ENCODE measurements at places on chromosomes 2 and 18.

DNA sequence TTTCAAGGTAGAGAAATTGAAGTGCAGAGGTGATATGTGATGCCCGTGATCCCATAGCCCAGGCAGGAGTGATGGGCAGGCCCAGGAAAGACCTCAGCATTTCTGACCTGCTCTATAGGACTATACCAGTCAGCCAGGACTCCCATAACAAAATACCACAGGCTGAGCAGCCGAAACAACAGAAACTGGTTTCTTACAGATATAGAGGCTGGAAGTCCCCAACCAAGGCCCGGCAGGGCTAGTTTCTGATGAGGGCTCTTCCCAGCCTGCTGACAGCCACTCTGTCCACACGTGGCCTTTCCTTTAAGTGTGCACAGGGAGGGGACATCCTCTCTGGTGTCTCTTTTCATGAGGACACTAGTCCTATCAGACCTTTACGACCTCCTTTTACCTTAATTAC, 104.2 kb upstream of the AGAP1 start:
- DNase-seq, result no peak

GRCh38 chr2:25275575-25275965, 66.2 kb downstream of the DNMT3A start:
- no peak for DNase-seq

DNA sequence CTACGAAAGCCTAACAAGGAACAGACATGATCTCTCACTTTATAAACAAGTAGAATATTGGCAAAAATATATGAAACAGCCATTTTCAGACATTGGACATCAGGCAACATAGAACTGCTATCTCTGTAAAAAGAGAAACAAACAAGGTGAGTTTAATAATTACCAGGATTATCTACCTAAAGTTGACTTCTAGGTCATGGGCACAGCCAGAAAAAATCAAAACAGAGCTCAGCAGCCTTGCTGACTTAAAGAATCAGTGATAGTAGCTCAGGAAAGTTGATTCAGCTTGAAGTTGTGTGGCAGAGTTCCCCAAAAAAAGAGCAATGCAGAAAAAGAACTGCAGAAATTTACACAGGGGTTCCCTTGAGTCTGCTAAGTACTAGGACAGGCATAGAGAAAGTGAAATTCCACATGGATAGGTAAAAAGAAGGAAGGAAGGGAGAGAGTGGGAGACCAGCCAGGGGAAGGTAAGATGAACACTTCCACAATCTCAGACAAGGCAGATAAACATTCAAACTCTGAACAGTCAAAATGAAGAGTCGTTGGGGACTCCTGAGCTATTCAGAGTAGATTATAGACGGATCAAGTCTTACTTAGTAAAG, 102.0 kb downstream of the EXOC6B start:
- DNase-seq, result no peak

GRCh38 chr18:10157706-10158105, 243.9 kb downstream of the VAPA start:
- no peak for DNase-seq

DNA sequence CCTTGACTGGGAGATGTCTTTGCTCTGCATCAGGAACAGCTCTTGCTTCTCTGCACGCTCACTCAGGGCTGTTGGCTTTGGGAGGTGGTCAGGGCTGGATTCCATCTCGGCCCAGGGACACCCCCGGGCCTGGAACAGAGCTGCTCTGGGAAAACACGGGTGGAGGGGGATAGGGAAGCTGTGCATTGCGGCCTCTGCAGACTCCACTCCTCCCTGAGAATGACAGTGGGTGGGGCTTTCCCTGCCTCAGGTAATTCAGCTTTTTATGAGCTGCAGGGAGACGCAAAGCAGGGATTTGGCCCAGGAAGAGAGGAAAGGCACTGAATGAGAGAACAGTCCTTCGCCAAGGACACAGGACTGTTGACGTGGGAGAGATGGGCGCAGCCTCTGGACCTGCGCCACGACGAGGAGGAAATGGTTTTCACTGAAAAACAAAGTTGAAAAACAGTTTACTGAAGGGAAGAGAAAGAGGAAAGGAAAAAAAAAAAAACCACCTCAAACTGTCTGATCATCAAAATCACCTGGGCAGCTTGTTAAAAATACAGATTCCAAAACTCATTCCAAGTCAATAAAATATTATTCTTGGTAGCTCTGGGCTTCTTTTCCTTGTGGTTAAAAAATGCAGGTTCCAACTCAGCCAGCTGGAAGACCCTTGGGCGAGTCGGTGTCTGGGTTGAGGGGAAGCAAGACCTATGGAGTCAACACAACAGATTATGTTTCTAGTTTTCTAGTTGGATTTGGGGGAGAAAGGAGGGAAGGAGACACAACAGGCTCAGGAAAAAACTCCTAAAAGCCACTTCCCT, 194.0 kb downstream of the ZFP36L2 start:
- DNase-seq, result no peak

GRCh38 chr2:71850306-71850801, 297.3 kb downstream of the CYP26B1 start:
- no peak for DNase-seq

DNA sequence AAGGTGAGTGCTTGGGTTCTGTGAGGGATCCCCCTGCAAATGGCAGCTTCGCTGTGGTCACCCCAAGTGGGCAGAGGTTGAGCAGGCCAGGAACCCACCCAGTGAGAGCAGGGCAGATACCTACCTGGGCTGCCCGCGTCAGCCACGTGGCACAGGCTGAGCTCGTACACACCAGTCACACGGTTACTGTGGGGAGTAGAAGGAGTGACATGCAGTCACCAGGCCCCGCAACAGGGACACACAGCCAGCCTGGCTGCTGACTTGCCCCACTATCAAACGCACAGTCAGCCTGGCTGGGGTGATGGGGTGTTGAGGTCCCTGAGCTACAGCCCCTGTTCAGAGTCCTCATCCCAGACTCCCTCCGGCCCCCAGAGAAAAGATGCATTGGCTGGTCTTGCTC, 32.2 kb downstream of the AQP12A start:
- DNase-seq, result no peak

- no peak for DNase-seq
These were observed 95.0 kb upstream of the RIOK3 start for GRCh38 chr18:23357996-23358594.

DNA sequence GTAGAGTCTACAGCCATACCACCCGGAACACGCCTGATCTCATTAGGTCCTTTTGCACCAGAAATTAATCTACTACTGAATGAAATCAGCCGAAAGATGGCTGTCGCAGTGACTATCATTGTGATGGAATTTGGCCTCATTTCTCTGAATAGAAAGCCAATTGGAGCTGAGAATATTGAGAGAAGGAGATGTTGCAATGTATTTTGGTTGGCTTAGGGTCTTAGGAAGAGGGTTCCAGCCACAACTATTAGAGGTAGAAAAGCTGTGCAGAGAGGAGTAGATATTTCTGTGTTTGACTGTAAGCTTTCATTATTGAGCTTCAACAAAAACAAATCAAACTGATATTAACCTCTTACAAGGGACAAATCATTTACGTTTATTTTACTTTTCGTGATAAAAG, 98.1 kb downstream of the THSD7B start:
- DNase-seq, result no peak

DNA sequence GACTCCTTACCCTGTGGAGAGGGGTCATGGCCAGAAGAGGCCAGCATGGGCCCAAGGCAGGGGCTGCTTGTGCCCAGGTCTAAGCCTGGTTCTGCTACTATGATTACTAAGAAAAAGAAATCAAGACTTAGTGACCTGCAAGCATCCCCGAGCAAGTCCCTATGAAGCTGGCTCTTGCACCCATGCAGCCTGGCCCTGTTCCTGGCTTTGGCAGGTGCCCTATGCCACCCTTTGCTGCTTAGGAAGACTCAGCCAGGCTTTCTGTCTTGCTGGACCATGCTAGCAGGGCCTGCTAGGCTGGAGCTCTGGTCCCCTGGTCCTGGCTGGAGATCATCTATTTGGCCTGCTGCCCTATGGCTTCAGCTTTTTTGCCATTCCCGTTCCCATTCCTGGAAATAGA, 309.4 kb upstream of the EPAS1 start:
- no peak for DNase-seq

DNA sequence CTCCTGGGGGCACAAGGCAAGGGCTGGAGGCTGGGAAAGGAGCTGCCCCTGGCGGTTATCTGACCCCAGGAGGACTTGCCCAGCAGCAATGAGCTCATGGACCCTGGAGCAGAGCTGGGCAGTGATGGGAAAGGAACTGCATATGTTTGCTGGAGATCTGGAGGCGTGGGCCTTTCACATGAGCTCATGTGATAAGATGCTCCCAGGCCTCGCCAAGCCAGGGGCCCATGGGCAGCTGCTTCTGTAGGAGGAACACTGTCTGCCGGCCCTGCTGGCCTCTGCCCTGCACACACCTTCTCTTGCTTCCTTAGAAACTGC, 9.0 kb upstream of the NPPC start:
- DNase-seq, result no peak

GRCh38 chr2:112923237-112923966, 12.4 kb downstream of the IL37 start:
- DNase-seq, result no peak

- DNase-seq, result no peak
These were observed 40.4 kb downstream of the VWA3B start for GRCh38 chr2:98127229-98127989.

DNA sequence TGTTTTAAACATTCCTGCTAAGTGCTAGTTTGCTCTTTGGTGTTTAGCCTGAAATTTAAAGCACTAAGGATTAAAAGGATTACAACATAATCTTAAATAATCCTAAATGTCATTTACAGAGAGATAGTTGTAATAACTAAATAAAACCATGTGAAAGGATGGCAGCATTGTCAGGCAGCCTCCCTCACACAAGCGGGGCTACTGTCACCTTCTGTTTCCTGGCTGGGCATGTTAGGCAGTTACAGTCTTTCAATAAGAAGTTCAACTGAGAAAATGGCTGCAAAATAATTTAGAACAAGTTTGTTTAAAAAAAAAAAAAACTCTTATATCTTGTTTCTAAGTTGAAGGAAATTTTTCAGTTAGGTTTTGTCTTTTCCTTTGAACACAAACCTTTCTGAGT, 124.9 kb downstream of the ARHGAP15 start:
- DNase-seq, result no peak

- DNase-seq, result no peak
These were observed 313.6 kb upstream of the MC4R start for GRCh38 chr18:60686142-60686541.

All from NCI-H526 (cell line).